ENCODE measurements at places on chromosomes 4 and X. TPM values are rescaled to one million over a fixed set of nuclear protein-coding genes. Genes with fewer than 3 reads are reported as not detected.

Gene PPP1R3F
- 6.3 TPM for total RNA-seq

- DNase-seq, result peak; percentile 65
- H3K27me3 ChIP-seq, result no peaks in the 10 kb centered on the region
- H3K4me1 ChIP-seq, result peaks cover 9% of the 10 kb centered on the region
- H3K27ac ChIP-seq, result peak overlapping the region; percentile 20
Observed at GRCh38 chrX:124232523-124233201, 99.8 kb upstream of the TEX13D start.

DNA sequence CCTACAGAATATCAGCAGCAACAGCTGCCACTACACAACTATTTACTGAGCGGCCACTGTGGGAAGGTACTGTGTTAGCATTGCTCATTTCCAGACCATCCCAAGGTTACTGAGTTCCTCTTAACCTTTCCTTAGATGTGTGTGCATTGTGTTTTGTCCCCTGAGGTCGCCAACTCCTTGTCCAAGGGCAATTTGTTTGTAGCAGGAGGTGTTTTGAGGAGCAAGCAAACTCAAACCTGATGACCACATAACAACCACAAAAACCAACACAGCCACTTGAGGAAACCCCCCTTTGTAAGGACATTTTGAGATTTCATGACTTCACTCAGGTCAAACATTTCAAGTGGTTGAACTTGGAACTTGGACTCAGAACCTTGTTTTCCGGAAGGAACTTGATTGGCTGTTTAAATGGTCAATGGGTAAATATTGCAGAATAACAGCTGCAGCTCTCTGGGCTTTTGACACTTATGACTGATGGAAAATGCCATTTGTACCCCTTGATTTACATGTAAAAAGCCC, 122.3 kb downstream of the MID1IP1 start:
- no peak overlapping the region for H3K27ac ChIP-seq
- H3K4me1 ChIP-seq, result no peaks in the 10 kb centered on the region
- no peak for DNase-seq
- H3K4me3 ChIP-seq, result no peak overlapping the region
- H3K27me3 ChIP-seq, result no peaks in the 10 kb centered on the region

Gene PRICKLE3
- total RNA-seq, result 22.7 TPM

Gene EBP
- total RNA-seq, result 159 TPM

DNA sequence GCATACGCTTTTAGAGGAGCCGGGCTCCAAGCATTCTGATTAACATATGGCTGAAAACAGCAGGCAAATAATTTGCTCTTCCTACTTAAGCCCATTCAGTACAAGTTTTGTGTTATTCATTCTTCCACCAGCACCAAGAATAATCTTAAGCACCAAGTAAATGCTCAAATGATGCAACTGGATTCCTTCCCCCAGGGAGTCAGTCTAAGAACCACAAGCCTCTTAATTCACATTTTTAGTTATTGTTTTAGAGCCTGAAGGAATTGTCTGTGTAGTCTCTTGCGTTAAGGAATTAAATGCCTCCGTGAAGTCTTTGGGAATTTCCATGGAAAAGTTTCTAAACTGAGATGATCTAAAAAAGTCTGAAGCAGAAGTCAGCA, 61.5 kb upstream of the MAGEB2 start:
- no peaks in the 10 kb centered on the region for H3K4me1 ChIP-seq
- H3K27me3 ChIP-seq, result no peaks in the 10 kb centered on the region
- H3K36me3 ChIP-seq, result no peaks in the 10 kb centered on the region
- DNase-seq, result no peak
- H3K27ac ChIP-seq, result no peak overlapping the region

DNA sequence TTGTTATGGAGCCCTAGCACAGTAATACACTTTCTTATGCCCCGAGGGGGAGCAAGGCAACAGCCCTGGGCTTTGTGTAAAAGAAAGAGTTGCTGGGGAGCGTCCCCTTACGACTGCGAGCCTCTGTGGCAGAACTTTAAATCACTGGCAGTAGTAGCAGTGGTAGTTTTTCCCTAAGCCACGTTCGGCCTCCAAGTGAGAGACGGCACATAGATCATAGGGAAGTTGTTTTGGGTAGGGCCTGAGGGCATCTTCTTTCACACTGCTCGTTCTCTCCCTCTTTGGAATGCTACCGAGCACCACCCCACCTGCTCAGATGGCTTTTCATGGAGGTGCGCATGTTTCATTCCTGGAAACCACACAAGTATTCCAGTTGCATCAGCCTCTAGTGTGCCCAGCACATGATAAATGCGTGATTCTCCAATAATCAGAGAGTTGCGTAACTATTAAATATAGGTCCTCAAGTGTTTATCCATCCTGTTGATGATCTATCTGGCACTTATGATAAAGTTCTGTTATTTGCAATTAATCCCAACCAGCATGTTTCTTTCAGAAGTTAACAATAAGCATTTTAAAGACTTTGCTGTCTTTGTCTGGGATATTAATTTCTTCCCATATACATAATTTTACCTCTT, 7.0 kb upstream of the SYNPO2 start:
- H3K27ac ChIP-seq, result no peak overlapping the region
- DNase-seq, result no peak
- H3K27me3 ChIP-seq, result peaks cover 7% of the 10 kb centered on the region
- H3K4me3 ChIP-seq, result no peak overlapping the region

DNA sequence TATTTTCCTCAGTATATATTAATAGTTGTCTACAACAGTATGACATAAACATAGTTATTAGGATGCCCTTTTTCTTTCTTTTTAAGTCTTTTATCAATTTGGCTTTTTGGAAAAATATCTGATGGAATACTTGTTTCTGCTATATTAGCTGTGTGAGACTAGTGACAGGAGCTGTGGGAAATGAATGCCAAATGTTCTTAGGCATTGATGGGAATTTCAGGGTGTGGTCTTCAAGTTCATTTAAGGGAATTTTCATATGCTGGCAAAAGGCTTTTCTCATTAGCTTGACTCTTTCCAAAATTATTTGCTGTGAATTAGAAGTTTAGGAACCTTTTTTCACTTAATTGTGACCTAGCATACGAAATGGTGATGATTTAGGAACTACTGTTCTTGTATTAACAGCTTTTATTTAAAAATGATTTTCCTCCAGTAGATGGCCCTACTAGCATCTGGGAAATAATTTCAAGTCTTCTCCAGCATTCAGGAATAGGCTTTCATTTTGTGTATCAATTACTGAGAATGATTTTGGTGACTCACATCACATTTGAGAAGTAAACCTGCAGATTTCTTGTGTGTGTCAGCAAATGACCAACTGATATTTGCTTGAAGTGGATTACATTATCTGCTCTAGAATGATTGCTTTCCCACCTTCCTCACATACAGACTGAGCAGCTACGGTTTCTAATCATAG, 70.9 kb downstream of the HTT start:
- H3K36me3 ChIP-seq, result peaks cover 46% of the 10 kb centered on the region
- no peak overlapping the region for H3K4me3 ChIP-seq
- no peaks in the 10 kb centered on the region for H3K27me3 ChIP-seq
- no peak overlapping the region for H3K27ac ChIP-seq

DNA sequence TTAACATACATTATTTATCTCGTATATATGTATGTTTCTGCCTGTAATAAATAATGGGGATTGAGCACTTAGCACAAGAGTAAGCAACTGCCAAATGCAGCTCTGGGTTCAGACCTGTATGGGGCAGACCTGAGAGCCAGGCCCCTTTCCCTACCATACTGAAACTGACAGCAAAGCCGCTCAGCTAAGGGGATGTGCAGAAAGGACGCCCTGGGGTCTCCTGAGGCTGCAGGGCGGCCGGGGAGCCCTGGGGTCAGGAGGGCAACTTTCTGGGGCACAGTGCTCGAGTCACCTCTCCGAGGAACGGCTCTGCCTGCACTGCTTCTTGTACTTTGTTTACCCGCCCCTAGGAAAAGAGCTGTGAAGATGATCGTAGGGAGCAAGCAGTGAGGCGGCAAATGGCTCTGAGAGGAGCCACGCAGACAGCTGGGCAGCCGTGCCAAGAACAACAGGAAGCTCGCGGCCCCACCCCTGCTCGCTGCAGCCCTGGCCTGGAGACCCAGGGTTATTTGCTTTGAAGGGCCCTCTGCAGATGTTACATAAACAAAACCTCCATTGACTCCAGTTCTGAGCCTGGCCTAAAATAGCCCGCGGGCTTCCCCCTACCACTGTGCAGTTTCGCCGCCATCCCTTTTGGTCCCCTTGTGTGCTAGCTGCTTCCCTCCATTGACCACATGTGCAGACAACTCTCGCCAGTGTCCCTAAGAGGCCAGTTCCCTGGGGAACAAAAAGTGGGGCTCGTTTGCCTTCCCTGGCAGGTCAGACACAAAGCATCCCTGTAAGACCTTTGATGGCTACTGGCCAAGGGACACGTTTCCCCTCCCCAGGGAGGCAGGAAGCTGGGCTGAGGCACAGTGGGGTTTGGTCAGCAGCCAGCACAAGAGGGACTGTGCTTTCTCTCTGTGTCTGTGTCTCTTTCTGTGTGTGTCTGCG, 111.3 kb upstream of the LNX1 start:
- H3K4me3 ChIP-seq, result peak overlapping the region; percentile 9
- DNase-seq, result peak; percentile 56
- H3K36me3 ChIP-seq, result no peaks in the 10 kb centered on the region
- no peaks in the 10 kb centered on the region for H3K27me3 ChIP-seq
- H3K4me1 ChIP-seq, result peaks cover 2% of the 10 kb centered on the region

- H3K27ac ChIP-seq, result no peak overlapping the region
- no peaks in the 10 kb centered on the region for H3K27me3 ChIP-seq
- H3K36me3 ChIP-seq, result peaks cover 3% of the 10 kb centered on the region
Observed at GRCh38 chr4:173411106-173411693, 12.3 kb upstream of the SCRG1 start.

DNA sequence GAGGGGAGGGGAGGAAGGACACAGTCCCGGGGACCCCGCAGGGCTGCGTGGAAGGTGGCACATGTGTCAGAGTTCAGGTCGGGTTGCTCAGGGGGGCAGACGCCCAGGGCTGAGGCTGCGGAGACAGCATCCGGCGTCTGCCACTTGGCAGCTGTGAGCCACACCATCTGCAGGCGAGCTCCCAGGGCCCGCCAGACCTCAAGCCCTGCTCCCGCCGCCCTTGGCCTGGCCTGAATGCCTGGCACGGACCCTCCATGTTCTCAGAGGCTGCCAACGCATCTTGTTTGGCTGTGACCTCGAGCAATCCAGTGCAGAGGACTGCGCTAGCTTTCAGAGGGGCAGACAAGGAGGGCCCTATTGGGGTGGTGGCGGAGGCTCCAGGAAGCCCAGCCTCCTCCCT, 5.1 kb downstream of the BGN start:
- no peak for DNase-seq
- no peaks in the 10 kb centered on the region for H3K4me1 ChIP-seq
- H3K27ac ChIP-seq, result no peak overlapping the region
- no peak overlapping the region for H3K4me3 ChIP-seq
- peaks cover 2% of the 10 kb centered on the region for H3K27me3 ChIP-seq

Gene SGMS2
- total RNA-seq, result 0.80 TPM

GRCh38 chr4:26257850-26258249, 63.0 kb upstream of the RBPJ start:
- peaks cover 2% of the 10 kb centered on the region for H3K4me1 ChIP-seq
- no peaks in the 10 kb centered on the region for H3K36me3 ChIP-seq
- no peak overlapping the region for H3K4me3 ChIP-seq

GRCh38 chr4:103046416-103047290, 27.1 kb upstream of the SLC9B1 start:
- no peak overlapping the region for H3K4me3 ChIP-seq
- H3K27ac ChIP-seq, result no peak overlapping the region
- H3K27me3 ChIP-seq, result no peaks in the 10 kb centered on the region
- H3K36me3 ChIP-seq, result peaks cover 42% of the 10 kb centered on the region

Gene NEUROG2
- total RNA-seq, result 0.16 TPM

DNA sequence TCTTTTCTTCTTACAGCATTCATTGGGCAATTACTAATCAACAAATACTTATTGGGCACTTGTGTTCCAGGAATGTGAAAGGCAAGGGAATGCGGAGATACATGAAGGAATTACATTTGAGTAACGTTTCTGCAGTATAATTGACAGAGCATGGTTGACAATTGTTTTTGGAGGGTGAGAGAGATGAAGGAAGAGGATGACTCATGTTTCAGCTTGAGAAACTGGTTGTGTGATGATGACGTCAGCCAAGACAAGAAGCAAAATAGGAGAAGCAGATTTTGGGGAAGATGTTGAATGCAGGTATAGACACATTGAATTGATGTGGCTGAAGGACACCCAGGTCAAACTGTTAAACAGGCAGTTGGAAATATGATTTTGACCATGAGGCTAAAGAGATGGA, 8.0 kb upstream of the CPEB2 start:
- peak overlapping the region; percentile 6 for H3K27ac ChIP-seq
- H3K27me3 ChIP-seq, result peaks cover 3% of the 10 kb centered on the region

DNA sequence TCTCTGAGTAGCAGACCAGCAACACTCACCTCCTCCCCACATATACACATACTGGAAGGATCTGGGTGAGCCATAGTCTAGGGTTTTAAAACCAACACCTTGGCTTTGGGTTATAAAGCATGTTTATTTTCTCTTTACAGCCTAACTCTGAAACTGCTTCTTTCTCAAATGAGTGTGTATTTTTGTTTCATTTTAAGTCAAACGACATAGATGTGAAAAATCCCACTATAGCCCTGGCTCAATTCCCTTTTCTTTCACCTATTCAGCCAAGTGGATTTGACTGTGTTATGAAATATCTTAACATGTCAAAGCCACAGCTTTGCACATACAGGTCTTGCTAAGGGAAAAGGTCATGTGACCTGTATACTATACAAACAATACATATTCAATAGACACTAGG, 13.8 kb downstream of the NEXMIF start:
- H3K4me3 ChIP-seq, result no peak overlapping the region
- no peaks in the 10 kb centered on the region for H3K36me3 ChIP-seq
- DNase-seq, result no peak
- H3K27ac ChIP-seq, result no peak overlapping the region
- no peaks in the 10 kb centered on the region for H3K4me1 ChIP-seq

GRCh38 chr4:118313098-118313497, 39.7 kb downstream of the PRSS12 start:
- peaks cover 14% of the 10 kb centered on the region for H3K27me3 ChIP-seq
- H3K36me3 ChIP-seq, result no peaks in the 10 kb centered on the region
- H3K27ac ChIP-seq, result no peak overlapping the region
- no peak for DNase-seq

DNA sequence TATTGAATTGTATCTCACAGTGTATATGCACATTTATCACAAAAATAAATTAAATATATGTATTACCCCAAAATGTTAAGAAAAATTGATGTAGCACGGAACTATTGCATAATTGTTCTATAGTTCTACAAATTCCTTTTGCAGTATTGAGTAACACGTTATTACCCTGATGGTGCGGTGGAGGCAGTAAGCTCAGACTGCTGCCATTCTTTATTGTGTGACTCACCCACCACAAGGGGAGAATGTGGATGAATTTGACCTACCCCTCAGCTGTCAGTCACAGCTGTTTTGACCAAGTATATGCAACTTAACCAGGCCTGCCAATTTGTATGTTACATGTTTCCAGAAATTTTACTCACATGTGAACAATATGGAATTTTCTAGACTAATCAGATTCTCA, 506.6 kb downstream of the SH3BGRL start:
- no peaks in the 10 kb centered on the region for H3K36me3 ChIP-seq
- no peak overlapping the region for H3K4me3 ChIP-seq
- H3K4me1 ChIP-seq, result no peaks in the 10 kb centered on the region

DNA sequence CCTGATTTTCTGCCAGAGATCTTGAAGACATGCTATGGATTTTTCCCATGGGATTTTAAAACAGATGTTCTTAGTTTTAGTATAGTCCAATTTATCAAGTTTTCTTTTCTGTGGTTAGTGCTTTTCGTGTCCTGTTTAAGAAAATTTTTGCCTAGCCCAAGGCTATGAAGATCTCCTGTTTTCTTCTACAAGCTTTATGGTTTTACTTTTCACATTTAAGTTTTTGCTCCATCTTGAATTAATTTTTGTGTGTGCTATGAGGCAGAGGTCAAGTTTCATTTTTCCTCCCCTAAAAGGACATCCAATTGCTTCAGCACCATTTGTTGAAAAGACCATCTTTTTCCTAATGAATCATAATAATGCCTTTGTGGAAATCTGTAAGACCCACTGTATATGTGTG, 65.6 kb downstream of the POLR2B start:
- no peaks in the 10 kb centered on the region for H3K4me1 ChIP-seq
- H3K27ac ChIP-seq, result no peak overlapping the region
- no peak for DNase-seq
- H3K4me3 ChIP-seq, result no peak overlapping the region
- H3K36me3 ChIP-seq, result no peaks in the 10 kb centered on the region

Data from activated CD4-positive, alpha-beta T cell treated with anti-CD3 and anti-CD28 coated beads, Interleukin-2, amount 10 ng/mL, durations not matched to agents 24 days and 14 days (primary cell).